ENCODE measurements at places on chromosomes 4 and X.

DNA sequence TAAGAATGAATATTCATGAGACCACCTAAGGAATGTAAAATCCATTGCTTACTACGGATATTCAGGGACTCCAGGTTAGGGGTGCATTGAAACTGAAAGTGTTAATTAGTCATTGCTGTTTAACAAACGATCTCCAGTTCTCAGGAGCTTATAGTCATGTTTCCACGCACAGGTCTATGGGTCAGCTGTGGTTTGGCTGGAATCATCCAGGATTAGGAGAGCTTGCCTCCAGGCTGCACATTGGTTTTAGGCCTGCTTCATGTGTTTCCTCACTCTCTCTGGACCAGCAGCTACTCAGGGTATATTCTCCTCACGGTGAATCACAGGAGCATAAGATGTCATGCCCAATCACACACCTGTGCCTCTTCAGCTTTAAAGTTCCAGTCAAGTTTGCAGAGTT lies 98.9 kb downstream of the ATXN3L start:
- DNase-seq: no peak

GRCh38 chrX:32150141-32150540 lies 1061.2 kb downstream of the DMD start:
- DNase-seq: no peak

DNA sequence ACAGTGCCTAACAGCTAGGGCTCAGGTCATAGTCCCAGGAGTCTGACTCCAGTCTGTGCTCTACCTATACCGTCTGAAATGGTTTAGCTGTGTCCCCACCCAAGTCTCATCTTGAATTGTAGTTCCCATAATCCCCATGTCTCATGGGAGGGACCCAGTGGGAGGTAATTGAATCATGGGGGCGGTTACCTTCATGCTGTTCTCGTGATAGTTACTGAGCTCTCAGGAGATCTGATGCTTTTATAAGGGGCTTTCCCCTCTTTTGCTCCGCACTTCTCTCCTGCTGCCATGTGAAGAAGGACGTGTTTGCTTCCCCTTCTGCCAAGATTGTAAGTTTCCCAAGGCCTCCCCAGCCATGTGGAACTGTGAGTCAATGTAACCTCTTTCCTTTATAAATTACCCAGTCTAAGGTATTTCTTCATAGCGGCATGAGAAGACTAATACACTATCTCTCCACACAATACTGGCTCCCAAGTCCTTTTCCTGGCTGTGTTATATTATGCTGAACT lies 110.8 kb downstream of the AFAP1 start:
- no peak for DNase-seq

DNA sequence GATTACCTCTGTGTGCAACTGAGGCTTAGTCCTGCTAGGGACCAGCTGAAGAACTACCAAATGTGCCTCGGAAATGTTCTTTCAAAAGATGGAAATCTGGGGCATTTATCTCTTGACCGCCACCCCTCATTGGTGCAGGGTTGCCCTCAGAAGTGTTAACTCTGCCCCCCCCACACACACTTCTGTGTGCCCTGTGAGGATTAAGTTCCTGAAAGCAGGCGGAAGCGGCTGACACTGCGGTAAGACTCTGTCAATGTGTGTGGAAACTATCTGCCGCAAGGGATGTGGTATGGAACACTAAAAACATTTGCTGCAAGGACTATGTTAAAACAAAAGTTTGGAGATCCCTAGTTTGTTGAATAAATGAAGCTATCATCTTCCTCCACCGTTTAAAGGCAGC lies 106.9 kb upstream of the NDP start:
- no peak for DNase-seq

DNA sequence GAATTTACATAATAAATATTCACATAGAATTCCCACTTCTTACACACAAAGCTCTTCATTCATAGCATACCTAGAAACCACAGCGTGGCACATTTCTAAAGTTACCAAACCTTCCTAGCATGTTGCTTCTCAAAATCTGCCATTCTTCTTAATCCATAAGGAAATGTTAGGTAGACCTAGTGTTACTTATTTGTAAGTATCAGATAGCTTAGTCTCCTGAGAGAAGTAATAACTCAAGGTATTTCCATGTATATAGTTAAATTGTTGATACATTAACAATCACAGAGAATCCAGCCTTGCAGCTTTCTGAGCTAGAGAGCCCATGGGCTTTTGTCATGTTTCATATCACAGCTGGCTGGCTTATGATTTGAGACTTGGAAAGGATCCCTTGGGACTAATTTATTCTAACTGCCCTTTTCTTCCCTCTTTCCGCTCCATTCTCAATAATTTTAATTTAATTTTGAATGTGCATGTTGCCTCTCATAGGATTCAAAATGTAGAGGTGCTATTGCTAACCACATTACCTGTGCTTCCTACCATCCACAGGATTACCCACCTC lies 17.6 kb downstream of the SH3RF1 start:
- DNase-seq: no peak

- DNase-seq: no peak
Observed at GRCh38 chr4:177519481-177520260, 77.4 kb upstream of the AGA start.

- DNase-seq: no peak
Observed at GRCh38 chrX:146433771-146434170, 375.8 kb upstream of the CXorf51B start.

GRCh38 chr4:89574176-89574575 lies 262.8 kb downstream of the SNCA start:
- DNase-seq: no peak

GRCh38 chrX:154321594-154321993 lies 26.0 kb downstream of the TKTL1 start:
- no peak for DNase-seq

- no peak for DNase-seq
Observed at GRCh38 chr4:3857269-3857926, 91.2 kb downstream of the ADRA2C start.
